ENCODE measurements at places on chromosomes 3 and 15. TPM values are rescaled to one million over a fixed set of nuclear protein-coding genes. Genes with fewer than 3 reads are reported as not detected.

GRCh38 chr3:170699158-170700053 is 113.5 kb upstream of the SLC7A14 start:
- no peak for DNase-seq

- no peak for DNase-seq
Measured at GRCh38 chr3:176190755-176191154, 1006.5 kb downstream of the TBL1XR1 start.

- no peak for DNase-seq
Measured at GRCh38 chr3:49618412-49618811, 55.7 kb upstream of the APEH start.

- no peak for DNase-seq
Measured at GRCh38 chr3:124091716-124092115, 99.8 kb upstream of the ROPN1 start.

GRCh38 chr15:34886134-34886533 is 83.4 kb downstream of the AQR start:
- no peak for DNase-seq

DNA sequence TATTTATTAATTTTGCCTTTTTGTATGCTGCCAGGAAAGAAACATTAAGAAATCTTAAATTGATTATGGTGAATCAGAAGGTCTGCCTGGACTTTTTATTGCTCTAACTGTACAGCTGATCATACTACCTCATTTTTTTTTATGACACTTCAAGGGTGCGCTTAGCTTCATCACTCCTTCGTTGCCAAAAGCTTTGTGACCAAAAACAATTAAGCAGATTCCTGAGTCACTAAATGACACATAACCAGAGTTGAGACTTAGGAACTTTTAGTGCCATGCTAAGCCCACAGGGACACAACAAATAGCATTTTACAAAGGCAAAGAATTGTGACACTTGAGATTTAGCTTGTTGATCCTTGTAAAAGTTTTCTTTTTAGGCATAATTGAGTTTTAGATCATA is 4.9 kb downstream of the ADIPOQ start:
- no peak for DNase-seq

- no peak for DNase-seq
Measured at GRCh38 chr15:98528046-98528725, 120.2 kb upstream of the IGF1R start.

GRCh38 chr3:65616563-65616962 is 422.2 kb downstream of the MAGI1 start:
- no peak for DNase-seq

The EFHB gene
- not detected for total RNA-seq

The ZMYND10 gene
- 0.37 TPM for total RNA-seq

The IMP3 gene
- 94.6 TPM for total RNA-seq
